ENCODE measurements at places on chromosomes 3 and 15.

DNA sequence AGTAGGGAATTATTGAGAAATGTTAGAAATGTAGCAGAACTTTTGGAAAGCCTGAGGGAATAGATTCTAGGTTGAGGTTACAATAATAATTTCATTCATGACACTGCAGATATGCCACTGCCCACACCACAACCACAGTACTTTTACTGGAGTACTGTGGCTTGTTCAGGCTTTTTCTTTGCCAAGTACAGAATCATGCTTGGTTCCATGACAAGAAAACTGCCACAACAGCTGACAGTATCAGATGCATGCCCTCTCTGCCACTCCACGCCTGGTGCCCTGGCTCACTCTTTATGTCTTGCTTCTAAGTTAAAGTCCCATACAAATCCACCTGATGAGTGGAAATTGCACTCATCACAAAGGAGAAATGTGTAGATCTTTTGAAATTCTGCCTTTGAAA, 398.6 kb downstream of the ZIC1 start:
- DNase-seq: no peak

DNA sequence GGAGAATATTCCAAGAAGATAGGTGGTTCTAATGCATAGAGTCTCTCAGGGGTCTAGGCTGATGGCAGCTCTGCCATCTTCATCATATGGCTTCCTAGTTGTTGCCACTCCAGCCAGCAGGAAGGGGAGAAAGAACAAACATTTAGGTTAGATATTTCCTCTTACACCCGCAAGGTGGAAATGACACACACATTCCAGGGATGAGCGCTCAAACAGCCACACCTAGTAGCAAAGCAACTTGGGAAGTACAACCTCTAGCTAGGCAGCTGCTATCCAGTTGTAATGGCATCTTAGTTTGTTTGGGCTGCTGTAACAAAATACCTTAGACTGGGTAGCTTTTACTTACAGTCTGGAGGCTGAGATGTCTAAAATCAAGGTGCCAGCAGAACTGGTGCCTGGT, 51.9 kb upstream of the ADAMTSL3 start:
- DNase-seq: no peak

DNA sequence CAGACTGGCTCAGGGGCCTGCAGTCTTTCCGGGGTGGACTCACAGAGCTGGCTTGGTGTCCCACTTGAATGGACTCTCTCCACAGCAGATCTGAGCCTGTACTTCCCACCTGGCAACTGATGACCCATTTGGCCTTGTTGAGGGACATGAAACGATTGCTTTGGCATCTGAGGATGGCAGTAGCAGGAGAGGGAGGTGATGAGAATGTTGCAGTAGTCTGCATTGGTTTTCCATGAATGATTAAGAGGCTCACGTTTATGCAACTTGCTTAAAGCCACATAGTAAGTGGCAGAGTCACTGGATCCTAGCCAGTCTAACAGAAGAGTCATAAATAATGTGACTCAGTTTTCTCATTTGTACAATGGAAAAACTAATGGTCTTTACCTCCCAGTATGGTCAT, 21.9 kb downstream of the IL20RB start:
- DNase-seq: no peak

- no peak for DNase-seq
Observed at GRCh38 chr3:122697952-122698620, 17.4 kb downstream of the PARP14 start.

DNA sequence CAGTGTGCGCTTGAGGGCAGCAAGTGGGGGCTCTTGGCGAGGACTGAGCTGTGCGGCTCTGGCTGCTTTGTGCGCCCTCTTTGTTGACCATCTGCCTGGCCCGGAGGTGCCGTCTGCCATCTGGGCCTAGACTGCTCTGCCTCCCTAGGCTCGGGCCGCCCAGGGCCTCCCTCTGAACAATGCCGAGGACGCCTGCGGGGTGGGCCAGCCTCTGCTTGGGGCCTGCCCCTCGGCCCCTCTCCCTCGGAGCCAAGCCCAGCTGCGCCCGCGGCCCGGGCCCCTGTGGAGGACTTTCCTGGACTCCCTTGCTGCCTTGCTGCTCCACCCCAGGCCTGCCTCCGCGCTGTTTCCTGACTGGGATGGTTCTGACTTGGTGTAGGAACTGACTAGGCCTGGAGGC, 31.9 kb upstream of the SPSB4 start:
- no peak for DNase-seq

- no peak for DNase-seq
Observed at GRCh38 chr3:52002748-52003147, 7.1 kb upstream of the RPL29 start.

DNA sequence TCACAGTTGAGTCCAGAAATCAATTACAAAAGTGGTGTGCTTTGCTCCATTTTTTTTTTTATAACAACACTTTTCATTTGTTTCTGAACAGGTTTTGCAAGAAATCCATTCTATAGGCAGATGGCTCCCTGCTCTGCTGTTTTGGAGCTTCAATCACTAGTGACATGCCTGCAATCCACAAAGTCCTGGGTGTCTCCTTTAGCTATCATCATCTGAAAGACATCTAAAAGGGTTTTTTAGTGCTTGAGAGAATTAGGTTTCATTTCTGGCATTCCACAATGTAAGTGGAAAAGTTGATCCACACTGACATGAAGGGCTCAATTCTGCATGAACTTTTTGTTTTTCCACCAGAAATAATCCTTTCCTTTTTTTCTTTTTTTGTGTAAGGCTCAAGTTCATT, 24.0 kb upstream of the MEIS2 start:
- DNase-seq: no peak

DNA sequence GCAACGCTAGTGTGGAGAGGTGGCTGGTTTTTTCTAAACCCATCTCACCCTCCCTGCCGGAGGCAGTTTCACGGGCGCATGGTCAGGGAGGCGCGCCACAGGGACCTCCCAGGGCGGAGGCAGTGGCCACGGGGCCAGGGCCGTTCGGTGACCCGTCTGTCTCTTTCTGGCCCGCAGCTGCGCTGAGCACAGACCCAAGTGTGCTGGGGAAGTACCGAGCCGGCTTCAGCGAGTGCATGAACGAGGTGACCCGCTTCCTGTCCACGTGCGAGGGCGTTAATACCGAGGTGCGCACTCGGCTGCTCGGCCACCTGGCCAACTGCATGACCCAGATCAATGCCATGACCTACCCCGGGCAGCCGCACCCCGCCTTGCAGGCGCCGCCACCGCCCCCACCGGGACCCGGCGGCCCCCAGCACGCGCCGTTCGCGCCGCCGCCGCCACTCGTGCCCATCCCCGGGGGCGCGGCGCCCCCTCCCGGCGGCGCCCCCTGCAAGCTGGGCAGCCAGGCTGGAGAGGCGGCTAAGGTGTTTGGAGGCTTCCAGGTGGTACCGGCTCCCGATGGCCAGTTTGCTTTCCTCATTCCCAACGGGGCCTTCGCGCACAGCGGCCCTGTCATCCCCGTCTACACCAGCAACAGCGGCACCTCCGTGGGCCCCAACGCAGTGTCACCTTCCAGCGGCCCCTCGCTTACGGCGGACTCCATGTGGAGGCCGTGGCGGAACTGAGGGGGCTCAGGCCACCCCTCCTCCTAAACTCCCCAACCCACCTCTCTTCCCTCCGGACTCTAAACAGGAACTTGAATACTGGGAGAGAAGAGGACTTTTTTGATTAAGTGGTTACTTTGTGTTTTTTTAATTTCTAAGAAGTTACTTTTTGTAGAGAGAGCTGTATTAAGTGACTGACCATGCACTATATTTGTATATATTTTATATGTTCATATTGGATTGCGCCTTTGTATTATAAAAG, 1.8 kb downstream of the HES1 start:
- no peak for DNase-seq

DNA sequence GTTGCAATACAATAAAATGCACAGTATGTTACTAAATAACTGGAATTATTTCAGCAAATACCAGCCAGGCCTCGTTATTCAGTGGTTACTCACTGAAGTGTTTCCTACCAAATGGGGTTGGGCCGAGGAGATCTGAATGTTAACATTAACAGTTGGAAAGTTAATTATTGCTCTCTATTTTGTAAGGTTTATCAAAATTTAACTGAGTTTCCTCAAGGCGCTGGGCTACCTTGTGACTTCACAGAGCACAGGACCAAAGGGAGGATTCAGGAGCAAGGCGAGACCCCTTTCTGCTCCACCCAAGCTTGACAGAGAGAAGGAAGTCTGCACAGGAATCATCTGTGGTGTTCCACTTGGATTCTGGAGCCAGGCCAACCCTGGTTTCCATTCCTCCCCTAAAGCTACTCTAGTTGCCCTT, 21.6 kb downstream of the ADAMTS9 start:
- no peak for DNase-seq

- DNase-seq: no peak
Observed at GRCh38 chr15:52340093-52340492, 44.5 kb upstream of the MYO5C start.

DNA sequence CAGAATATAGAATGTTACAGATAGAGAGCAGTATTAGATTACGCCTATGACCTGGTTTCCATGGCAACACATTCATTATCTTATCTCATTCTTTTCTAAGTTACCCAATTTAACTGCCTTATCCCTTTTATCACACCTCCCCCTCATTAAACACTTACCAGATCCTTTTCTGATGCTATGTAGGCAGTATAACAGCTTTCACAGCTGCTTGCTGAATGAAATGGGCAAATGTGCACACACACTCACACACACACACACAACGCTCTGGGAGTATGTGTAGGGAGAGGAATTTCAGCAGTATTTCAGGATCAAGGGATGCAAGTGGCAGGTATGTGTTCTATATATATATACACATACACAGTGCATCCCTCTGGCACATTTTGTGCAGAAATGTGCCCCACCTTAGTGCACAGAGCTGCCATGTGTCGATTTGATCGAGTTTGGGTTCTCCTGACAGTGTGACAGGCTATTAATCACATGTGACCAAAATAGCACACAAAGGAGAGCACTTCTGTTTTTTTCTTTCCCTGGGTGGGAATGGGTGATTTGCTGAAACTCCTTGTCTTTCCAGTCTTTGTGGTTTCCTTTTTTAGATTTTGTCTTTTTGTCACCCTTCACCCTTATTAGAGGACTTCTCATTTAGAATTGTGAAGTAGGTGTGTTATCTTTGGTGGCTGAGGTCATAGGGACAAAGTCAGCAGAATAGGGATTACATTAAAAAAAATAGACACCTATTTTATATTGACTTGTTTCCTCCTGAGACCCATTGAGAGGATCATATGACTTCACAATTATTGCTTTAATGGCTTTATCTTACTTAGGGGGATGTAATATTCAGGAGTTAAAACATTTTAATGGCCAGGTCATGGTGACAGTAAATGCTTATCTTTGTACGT, 553.7 kb downstream of the PDCD6IP start:
- DNase-seq: no peak

GRCh38 chr3:15955968-15956367, 158.2 kb upstream of the ANKRD28 start:
- no peak for DNase-seq

- DNase-seq: no peak
Observed at GRCh38 chr15:75675579-75676404, 28.1 kb downstream of the SNX33 start.

DNA sequence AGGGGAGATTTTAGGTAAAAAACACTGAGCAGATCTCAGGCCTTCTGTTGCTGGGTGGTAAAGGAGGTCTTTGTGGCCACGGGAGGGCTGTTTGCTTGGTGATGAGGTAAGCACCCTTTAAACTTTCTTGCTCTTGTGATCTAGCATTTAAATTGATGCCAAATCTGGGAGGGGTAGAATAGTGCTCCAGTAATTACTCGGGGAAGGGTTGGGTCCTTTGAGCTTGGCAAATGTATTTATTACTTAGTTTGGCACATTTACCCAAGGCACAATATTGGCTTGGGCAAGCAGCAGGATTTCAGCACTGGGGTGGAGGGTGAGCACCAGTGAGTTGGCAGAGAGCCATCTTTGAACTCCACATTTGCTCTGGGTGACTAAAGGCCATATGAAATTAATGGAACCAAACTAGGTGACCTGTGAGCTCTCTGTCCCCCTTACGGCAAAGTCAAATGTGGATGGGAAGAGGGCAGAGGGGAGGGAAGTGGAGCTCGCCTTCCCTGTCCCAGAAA, 185.9 kb upstream of the ONECUT1 start:
- DNase-seq: no peak

DNA sequence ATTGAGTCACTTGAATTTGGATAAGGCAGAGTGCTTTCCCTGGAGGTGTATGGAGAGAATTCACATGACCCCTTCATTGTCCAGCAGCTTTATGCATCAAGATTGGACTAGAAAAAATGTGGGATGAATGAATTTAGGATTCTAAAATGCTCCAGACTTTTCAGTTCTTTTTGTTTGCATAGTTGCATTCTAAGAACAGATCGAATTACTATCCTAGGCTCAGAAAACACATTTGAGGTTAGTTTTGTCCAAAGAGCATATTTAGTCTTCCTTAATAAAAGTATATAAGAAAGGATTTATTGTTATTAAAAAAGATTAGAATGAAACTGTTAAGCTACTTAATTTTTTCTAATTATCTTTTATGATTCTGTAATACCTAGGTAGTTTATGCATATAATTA, 127.4 kb downstream of the UBE2E2 start:
- DNase-seq: no peak

GRCh38 chr3:149589332-149589731, 68.5 kb downstream of the WWTR1 start:
- DNase-seq: no peak

GRCh38 chr15:63176302-63176701, 13.1 kb upstream of the RAB8B start:
- DNase-seq: no peak

GRCh38 chr15:65512807-65513416, 4.6 kb downstream of the DPP8 start:
- DNase-seq: no peak

GRCh38 chr3:115478359-115478758, 145.0 kb upstream of the GAP43 start:
- DNase-seq: no peak
